Stimulated activated CD4-positive, alpha-beta T cell treated with anti-CD3 and anti-CD28 coated beads, Interleukin-4, amount 100 ng/mL, for 1 hour (primary cell): ENCODE measurements at places on chromosomes 16 and 17.

GRCh38 chr16:54505549-54506213, 219.1 kb upstream of the IRX3 start:
- no peak for DNase-seq

- DNase-seq = no peak
Measured at GRCh38 chr16:66895999-66896398, 15.7 kb downstream of the PDP2 start.

GRCh38 chr16:881219-882097, 80.9 kb upstream of the GNG13 start:
- DNase-seq = no peak

- no peak for DNase-seq
Measured at GRCh38 chr17:1808644-1809043, 21.1 kb downstream of the SMYD4 start.

GRCh38 chr16:55543472-55543871, 23.0 kb upstream of the CAPNS2 start:
- no peak for DNase-seq

- no peak for DNase-seq
Measured at GRCh38 chr17:78096093-78096492, 32.5 kb downstream of the TMC6 start.

DNA sequence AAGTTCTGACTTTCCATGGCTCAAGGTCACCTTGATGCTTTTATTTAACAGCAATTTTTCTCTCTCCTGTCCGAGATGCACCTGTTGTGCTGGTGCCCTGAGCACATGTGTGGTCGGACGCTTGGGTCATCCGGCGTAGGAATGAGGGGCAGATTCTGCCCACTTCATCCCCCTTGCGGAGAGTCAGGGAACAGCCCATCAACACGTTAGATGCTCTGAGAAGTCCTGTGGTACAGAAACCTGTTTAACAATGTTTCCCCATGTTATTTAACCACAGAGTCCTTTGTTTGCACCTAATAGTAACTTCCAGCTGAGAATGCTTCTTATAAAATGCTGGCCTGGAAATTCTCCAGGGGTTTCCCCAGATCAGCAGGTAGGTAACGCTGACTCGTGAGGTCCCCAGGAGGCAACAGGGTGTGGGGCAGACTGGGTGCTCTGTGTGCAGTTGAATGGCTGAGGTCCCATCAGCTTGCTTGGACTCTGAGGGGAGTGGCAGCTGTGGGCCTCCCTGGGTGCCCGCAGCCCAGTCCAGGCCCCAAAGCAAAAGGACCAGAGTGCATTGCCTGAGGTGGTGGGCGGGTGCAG, 17.8 kb downstream of the DOC2B start:
- DNase-seq = no peak

GRCh38 chr17:40139566-40140058, 725 bp upstream of the CASC3 start:
- DNase-seq = no peak

DNA sequence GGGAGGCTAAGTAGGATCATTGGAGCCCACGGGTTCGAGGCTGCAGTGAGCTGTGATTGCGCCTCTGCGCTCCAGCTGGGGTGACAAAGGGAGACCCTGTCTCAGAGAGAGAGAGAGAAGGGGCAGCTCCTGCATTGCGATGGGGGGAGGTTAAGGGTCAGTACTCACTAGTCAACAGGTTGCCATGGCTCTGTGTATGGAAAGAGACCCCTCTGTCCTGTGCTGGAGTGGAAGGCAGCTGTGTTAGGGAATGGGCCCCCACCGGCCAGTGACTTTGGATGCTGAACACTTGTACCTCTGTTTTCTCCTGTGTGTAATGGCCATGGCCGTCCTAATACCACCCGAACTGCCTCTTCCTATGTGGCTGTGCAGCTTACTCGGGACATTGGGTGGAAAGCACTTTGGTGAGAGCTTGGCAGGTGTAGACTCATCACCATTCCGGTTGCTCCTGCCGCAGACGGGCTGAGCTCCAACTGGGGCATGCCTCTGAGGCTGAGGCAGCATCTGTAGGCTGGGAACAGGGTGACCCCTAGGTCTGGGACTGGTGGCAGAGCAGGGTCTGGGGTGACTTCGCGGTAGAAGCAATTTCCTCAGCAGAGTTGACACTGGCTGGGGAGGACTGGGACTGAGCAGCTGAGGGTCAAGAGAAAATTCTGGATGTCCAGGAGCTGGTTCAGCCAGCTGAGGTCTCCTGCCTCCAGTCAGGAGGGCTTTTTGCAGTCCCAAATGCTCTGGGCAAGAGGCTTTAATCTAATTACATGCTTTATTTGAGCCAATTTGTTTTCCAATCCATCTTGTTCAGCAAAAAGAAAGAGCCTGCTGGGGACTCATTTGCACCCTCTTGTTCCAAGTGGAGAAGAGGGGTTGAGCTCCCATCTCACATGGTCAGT, 184.5 kb downstream of the NTN1 start:
- no peak for DNase-seq

DNA sequence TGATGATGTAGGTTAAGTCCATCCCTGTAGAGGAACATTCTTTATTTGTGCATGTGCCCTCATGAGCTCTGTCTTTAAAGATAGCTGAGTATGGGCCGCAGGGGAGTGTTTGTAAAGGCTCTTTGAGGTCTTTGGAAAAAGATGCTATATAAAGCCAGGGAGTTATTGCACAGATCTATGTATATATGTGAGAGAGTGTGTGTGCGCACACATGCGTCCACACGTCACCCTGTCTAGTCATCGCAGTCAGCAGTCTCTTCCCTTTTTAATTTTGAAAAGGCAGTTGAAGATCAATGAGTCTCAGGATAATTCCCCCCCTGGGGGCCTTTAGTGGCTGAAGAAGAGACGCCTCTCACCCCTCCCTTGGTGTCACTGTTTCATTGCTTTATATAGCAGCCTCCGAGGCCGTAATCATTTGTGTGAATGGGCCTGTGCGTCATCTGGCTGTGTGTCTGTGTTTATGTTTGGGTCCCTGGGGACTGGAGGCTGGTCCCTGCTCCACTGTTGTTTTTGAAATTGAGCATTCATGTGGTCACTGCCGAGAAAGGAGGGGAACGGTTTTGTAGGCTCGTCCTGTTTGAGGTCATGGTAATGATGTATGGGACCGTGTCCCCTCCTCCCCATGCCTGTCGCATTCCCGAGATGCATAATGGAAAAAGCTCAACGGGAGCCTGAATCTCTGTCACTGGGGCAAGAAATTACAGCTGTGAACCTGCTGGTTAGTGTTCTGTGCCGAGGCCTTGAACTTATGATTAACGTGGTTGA, 143.9 kb downstream of the SNX29 start:
- DNase-seq = no peak
